Upper lobe of right lung (tissue), 1 donor: ENCODE measurements at places on chromosomes 7 and 10. TPM values are rescaled to one million over a fixed set of nuclear protein-coding genes. Genes with fewer than 3 reads are reported as not detected.
A peak's percentile ranks its signal among the peaks of the same experiment; 100 is the strongest.

- H3K4me1 ChIP-seq = peaks cover 9% of the 10 kb centered on the region
- no peak overlapping the region for H3K27ac ChIP-seq
- peak overlapping the region; percentile 11 for H3K4me3 ChIP-seq
- no peaks in the 10 kb centered on the region for H3K36me3 ChIP-seq
- peak; percentile 58 for DNase-seq
- peaks cover 35% of the 10 kb centered on the region for H3K27me3 ChIP-seq
These were observed 30.4 kb downstream of the LEP start for GRCh38 chr7:128271471-128271941.

DNA sequence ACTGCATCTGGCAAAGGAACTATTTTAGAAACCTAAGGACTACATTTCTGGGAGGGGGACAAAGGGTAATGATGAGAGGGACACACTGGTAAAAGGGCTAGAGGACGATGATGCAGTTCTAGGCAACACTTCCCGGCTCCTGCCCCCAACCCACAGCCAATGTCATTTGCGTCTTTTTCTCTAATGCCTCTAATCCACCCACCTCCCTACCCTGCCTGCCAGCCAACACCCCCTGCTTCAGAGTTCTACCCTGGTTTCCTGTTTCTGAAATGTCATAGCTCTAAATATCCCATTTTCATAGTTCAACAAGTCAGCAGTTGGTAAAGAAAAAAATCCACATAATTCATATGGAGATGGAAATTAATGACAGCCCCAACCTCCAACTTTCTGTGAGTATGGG, 79.0 kb downstream of the KIAA1549 start:
- no peak overlapping the region for H3K27ac ChIP-seq
- no peaks in the 10 kb centered on the region for H3K4me1 ChIP-seq
- H3K27me3 ChIP-seq = no peaks in the 10 kb centered on the region
- H3K4me3 ChIP-seq = no peak overlapping the region

DNA sequence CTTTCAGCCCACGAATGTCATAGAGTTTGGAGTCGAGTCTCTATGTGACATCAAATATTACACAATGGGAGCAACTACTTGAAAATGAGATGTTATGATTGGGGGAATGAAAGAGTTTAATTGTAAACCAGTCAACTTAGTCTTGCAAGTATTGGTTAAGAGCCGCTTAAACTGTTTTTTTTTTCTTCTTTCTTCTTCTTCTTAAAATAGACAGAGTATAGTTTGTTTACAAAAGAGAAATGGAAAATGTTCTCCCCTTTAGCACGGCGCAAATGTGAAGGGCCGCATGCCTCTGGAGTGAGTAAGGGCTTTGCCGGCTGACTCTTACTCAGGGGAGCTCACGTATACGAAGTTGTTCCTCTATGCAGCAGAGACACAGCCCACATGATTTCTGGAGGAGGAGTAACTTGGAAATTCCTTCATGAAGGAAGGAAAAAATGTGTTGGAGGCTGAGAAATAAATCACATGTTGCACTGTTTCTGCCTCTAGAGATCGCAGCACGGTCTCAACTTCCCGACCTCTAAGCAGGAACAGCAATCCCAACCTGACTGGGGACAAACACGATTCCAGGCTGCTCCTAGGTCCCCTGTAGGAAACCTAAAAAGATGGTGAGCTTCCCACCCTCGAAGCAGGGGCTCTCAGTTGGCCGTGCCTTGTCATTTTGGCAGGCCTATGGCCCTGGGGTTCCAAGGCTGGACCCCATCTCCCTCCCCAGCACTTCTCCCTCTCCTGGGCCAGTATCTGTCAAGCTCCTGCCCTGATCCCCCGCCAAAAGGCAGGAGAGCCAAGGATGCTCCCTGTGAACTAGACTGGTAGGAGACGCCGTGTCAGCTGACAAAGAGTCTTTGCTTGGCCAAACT, 44.8 kb downstream of the MYOF start:
- no peaks in the 10 kb centered on the region for H3K36me3 ChIP-seq
- peak overlapping the region; percentile 95 for H3K27ac ChIP-seq
- peak; percentile 82 for DNase-seq
- peak overlapping the region; percentile 23 for H3K4me3 ChIP-seq
- H3K4me1 ChIP-seq = peaks cover 83% of the 10 kb centered on the region
- no peaks in the 10 kb centered on the region for H3K27me3 ChIP-seq

Gene PNLIPRP2
- total RNA-seq = not detected

GRCh38 chr10:65570143-65571010, 1355.5 kb upstream of the LRRTM3 start:
- H3K4me1 ChIP-seq = no peaks in the 10 kb centered on the region
- no peaks in the 10 kb centered on the region for H3K27me3 ChIP-seq
- H3K4me3 ChIP-seq = peak overlapping the region; percentile 56
- no peak overlapping the region for H3K27ac ChIP-seq
- DNase-seq = peak; percentile 70

DNA sequence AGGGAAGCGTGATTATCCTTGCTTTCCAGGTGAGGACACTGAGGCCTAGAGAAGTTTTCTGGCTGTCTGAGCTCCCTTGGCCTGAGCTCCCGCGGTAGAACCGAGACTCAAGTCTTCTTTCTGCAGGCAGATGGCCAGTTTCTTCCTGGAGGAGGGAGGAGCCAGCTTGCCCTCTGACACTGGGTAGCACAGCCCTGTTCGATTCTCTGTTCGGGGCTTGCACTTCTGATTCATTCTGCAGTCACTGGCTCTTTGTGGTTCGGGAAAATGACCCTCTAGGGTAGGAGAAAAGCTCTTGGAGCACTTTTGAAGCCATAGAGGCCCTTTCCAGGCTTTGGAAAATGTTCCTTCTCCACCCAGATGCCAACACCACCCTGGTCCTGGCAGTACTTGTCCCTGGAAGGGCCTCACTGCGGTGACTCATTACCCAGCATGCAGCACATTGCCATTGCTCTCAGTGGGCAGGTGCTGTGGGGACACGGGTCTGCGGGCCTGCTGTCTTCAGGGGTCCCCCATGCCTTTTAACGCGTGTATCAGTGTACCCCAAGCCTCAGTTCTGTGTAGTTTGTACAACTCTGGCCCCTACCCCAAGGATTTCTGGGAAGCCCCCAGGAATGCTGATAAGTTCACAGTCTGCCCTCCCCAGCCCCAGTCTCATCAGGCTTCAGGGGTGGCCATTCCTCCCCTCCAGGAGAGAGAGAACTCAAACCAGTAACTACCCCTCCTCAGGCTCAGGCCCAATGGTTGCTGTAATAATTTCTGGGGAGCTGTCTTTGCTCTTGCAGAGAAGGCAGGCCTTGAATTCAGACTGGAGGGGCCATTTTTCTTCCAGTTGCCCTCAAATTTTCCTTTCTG, 11.9 kb downstream of the CHST3 start:
- H3K27me3 ChIP-seq = no peaks in the 10 kb centered on the region
- peak; percentile 51 for DNase-seq
- H3K4me3 ChIP-seq = no peak overlapping the region
- H3K27ac ChIP-seq = peak overlapping the region; percentile 58
- H3K36me3 ChIP-seq = no peaks in the 10 kb centered on the region

Gene CDHR3
- total RNA-seq = 1.4 TPM

Gene PON3
- 36.4 TPM for total RNA-seq

GRCh38 chr7:134660242-134660785, 13.7 kb downstream of the BPGM start:
- no peak overlapping the region for H3K27ac ChIP-seq
- no peak overlapping the region for H3K4me3 ChIP-seq
- H3K4me1 ChIP-seq = no peaks in the 10 kb centered on the region
- H3K27me3 ChIP-seq = no peaks in the 10 kb centered on the region
- no peak for DNase-seq
- peaks cover 13% of the 10 kb centered on the region for H3K36me3 ChIP-seq

DNA sequence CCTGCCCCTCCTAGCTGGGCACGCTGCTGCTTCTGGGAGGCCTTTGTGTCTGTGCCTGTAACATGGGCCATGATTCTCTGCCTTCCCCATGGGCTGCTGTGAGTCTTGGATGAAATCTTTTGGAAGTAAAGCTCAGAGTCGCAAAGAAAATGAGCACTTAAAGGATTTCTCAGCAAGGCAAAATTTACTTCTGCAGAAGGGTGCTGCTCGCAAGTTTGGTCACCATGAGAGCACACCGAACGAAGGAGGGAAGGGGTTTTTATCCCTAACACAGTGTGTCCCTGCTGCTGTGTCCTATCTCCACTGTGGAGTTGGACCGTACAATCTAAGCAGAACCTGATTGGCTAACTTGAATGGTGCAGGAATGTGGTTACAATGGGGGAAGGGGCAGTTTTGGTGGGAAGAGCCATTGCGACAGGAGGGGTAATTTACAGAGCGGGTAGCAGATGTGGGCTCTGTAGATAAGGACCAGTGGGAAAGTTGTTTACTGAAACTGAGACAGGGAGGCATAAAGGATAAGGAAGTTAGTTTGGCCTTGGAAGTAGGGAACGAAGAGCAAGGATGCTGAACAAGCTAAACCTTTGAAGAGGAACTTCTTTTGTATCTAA, 57.5 kb downstream of the FANK1 start:
- H3K4me1 ChIP-seq = no peaks in the 10 kb centered on the region
- no peaks in the 10 kb centered on the region for H3K36me3 ChIP-seq

- H3K4me1 ChIP-seq = no peaks in the 10 kb centered on the region
- no peaks in the 10 kb centered on the region for H3K36me3 ChIP-seq
- DNase-seq = no peak
- H3K4me3 ChIP-seq = no peak overlapping the region
These were observed 109.6 kb upstream of the SP4 start for GRCh38 chr7:21317966-21318915.

DNA sequence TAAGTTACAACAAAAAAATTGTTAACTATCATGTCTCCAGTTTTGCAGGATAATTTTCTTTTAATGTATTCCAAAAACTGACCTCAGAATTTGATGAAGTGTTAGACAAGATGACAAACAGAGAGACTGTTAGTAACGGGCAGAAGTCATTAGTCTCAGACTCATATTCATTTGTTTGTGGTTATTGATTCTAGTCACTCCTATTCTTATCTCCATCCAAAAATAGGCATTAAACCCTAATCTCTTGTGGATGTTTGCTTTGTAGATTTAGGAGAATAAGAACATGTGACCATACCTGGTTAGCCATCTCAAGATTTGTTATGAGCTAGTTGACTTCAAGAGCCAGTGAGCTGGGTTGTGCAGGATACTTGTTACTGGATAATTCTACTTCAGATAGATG, 261.1 kb downstream of the AUTS2 start:
- H3K4me3 ChIP-seq = no peak overlapping the region
- DNase-seq = no peak
